ENCODE measurements at places on chromosomes 4 and X.

- DNase-seq: no peak
Observed at GRCh38 chr4:12576409-12576808, 907.7 kb downstream of the RAB28 start.

- DNase-seq: no peak
Observed at GRCh38 chrX:65688403-65688871, 21.0 kb downstream of the MSN start.

DNA sequence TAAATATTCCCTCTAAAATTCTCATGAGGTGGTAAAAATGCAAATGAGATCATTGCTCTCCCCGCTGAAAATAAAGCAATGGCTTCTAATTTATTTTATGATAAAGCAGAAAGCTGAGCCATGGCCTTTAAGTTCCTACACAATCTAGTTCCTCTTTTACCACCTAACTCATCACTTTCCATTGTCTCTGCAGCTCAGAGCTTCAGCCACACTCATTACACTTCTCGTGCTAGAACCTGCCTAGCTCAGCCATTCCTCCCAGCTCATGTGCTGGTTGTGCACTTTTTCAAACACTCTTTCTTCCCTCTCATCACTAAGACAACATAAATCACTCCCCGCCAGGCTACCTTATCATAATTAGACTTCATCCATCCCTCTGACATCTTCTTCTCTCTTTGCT lies 1112.1 kb upstream of the PRKX start:
- DNase-seq: no peak

DNA sequence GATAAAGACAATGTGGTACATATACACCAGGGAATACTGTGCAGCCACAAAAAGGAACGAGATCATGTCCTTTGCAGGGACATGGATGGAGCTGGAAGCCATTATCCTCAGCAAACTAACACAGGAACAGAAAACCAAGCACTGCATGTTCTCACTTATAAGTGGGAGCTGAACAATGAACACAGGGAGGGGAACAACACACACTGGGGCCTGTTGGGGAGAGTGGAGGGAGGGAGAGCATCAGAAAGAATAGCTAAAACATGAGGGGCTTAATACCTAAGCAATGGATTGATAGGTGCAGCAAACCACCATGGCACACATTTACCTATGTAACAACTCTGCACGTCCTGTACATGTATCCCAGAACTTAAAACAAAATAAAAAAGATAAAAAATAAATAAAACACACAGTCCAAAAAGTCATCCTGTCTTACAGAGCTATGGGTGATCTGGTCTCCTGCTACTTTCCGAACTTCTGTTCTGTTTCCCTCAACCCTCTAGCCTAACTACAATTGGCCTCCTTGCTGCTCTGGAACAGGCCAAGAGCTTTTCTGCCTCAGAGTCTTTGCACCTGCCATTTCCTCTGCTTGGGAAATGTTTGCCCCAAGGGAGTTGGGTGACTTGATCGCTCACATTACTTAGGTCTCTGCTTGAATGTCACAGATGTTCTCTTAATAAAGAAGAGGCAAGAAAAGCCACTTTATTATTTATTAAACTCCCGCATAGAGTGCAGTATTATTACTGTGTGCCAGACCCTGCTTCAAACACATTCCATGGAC lies 1.1 kb upstream of the CD38 start:
- no peak for DNase-seq

All from anterior cingulate cortex (tissue), 58 donors.